ENCODE measurements at places on chromosomes 12 and 14. TPM values are rescaled to one million over a fixed set of nuclear protein-coding genes. Genes with fewer than 3 reads are reported as not detected.

The TAMALIN gene
- 6.2 TPM for total RNA-seq

The HSPA2 gene
- total RNA-seq, result 10.1 TPM

The PLEKHG7 gene
- not detected for total RNA-seq

The MEG3 gene
- 82.7 TPM for total RNA-seq

The APAF1 gene
- total RNA-seq, result 16.5 TPM

The GPX2 gene
- not detected for total RNA-seq

The FAM181A gene
- not detected for total RNA-seq

The MIA2 gene
- 7.7 TPM for total RNA-seq

The B4GALNT3 gene
- under 0.01 TPM for total RNA-seq

The CLEC4C gene
- not detected for total RNA-seq

The RPL10L gene
- not detected for total RNA-seq

The RIPK3 gene
- 0.84 TPM for total RNA-seq

The OAS2 gene
- total RNA-seq, result not detected

The EPS8 gene
- 65.7 TPM for total RNA-seq

The P2RX2 gene
- not detected for total RNA-seq

The GALNT16 gene
- 0.17 TPM for total RNA-seq

The OR4M1 gene
- total RNA-seq, result not detected

The NANOG gene
- not detected for total RNA-seq

The ATP6V1D gene
- 93.6 TPM for total RNA-seq

The ACVRL1 gene
- total RNA-seq, result 11.3 TPM

The BEST3 gene
- total RNA-seq, result not detected

The SLC17A8 gene
- not detected for total RNA-seq

The WDR20 gene
- total RNA-seq, result 15.1 TPM

The ADAMTS20 gene
- not detected for total RNA-seq

The OTUB2 gene
- total RNA-seq, result 1.3 TPM

The KRT6C gene
- not detected for total RNA-seq

The ADAM21 gene
- under 0.01 TPM for total RNA-seq

The AP1G2 gene
- total RNA-seq, result 18.6 TPM

The GYS2 gene
- total RNA-seq, result not detected

The GLT8D2 gene
- 25.9 TPM for total RNA-seq

The FBLN5 gene
- 138 TPM for total RNA-seq

The LMO3 gene
- total RNA-seq, result not detected

The APOLD1 gene
- total RNA-seq, result 7.1 TPM

The DCN gene
- total RNA-seq, result 502 TPM

The SRRM4 gene
- total RNA-seq, result not detected

The SNX6 gene
- total RNA-seq, result 148 TPM

The PLXNC1 gene
- total RNA-seq, result 0.89 TPM

The ADSS1 gene
- 2.7 TPM for total RNA-seq
